ENCODE measurements at places on chromosomes 5 and 9.

- no peak for DNase-seq
Measured at GRCh38 chr5:82884821-82885471, 192.2 kb downstream of the TMEM167A start.

DNA sequence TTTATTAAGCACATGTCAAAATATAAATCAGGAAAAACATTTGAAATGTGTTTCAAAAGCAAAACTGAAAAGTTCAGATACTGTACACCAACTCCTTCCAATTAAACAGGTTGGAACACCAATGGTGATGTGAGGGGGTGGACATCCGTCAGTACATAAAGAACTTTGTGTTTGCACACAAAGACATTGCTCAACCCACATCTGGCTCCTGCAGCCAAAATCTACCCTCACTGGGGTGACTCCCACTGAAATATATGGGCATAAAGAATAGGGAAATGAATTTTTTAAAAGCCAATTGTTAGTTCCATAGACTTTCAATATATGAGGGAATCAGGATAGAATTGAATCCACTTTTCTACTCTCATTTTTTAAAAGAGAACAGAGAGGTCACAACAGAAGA, 63.9 kb downstream of the MEGF9 start:
- DNase-seq: no peak

DNA sequence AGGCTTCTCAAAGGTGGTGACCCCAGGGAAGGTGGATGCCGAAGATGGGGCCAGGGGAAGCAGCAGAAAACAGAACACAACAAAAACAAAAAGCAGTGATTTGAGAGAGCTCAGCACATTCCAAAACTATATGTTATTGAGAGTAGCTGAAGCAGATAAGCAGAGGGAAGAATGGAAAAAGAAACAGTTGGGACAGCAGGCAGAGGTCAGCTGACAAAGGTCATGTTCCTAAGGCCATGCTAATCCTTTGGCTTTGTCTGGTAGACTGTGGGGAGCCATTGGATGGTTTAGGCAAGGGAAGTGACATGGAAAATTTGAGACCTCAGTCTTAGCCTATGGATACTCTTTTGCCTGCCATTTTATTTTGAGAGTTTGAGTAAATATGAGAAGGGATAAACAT, 14.5 kb downstream of the DMGDH start:
- DNase-seq: no peak

DNA sequence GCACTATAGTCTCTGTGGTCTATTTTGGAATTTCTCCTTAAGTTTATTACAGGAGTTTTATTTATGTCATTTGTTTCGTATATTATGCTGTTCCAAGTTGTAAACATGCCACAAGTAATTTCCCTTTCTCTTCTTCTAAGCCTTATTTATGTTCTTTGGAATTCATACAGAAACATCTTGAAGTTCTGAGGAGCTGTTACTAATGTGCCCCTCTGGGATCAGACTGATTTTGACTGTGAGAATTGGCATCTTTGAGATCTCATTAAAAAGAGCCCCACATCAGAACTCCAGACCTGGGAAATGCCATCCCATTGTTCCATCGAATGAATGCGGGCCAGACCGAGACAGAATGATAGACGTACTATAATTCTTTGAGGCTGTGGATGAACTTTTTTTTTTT, 138.8 kb upstream of the CD180 start:
- no peak for DNase-seq

DNA sequence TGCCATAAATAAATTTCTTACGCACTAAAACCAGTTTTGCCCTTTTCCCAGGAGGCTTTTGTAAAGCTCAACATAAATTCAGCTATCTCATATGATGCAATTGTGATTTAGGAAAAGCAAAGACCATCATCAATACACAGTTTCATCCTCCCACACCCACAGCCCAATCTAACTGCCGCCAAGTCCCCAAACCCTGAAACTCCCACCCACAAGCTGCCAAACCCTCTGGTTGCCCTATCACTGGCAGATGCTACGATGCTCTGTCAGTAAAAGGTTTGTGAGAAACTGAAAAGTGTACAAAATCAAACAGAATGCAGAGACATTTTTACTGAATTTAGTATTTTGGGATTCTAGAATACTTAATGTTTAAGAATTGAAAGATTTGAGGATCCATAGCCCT, 42.8 kb upstream of the NR4A3 start:
- no peak for DNase-seq

DNA sequence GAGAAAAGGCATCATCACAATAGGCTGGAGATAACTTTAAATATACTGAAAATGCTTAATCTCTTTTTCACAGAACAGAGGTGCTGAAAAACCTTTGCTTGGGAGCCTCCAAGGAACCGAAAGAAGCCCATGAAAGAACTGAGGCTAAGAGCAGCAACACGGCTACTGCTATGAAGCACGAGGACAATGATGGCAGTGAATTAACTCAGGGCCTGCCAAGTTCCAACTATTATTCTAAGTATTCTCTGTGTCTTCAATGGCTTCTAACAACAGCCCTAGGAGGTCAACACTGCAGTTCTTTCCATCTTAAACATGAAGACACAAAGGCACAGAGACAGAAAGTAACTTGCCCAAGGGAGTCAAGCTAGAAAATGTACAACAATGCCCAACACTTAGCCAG, 293.0 kb upstream of the DAP start:
- no peak for DNase-seq

DNA sequence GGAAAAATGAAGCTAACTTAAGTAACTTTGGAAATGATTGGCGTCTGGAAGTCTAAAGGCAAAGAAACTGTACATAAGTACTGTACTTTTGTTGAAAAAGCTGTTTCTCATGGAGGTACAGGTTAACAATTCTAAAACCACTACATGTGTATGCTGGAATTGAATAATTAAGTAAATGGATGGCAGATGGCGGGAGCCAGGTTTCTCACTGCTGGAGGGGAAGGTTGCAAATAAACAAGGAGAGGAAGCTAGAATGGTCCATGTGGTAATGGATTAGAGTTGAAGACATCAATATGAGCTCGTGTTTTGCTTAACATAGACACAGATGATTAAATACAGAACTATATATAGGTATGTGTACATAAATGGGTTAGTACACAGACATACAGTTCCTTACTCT, 43.2 kb upstream of the ASTN2 start:
- no peak for DNase-seq

DNA sequence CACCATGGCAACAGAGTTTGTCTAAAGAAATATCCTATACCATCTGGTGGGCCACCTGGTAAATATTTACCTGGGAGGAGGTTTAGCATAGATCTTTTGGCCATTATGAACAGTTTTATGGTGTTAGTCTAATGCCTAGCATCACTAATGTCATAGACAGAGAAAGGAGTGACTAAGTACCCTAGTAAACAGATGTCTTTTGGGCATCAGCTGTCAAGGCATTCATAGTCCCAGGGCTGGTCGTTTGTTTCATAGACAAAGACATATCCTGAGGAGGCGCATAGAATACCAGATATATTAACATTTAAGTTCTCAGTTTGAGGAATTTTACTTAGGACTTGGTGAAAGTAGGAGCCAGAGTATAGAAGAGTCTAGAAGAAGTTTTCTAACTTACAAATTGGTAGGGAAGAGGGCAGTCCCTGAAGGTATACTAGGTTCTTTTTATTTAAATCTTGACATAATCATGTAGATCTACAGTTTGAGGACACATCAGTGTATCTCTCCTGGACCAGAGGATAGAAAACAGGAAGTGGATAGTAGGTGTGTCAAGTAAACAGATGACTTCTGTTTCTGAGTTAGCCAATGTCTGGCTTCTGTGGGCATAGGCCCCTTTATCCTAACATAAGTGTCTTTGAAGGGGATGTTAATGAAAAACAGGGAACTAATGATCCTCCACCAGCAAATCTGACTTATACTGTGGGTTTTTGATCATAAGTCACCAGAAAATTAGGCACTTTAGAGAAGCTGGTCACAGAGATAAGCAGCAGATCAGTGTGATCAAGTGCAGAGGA, 105.0 kb upstream of the PRSS3 start:
- DNase-seq: no peak

DNA sequence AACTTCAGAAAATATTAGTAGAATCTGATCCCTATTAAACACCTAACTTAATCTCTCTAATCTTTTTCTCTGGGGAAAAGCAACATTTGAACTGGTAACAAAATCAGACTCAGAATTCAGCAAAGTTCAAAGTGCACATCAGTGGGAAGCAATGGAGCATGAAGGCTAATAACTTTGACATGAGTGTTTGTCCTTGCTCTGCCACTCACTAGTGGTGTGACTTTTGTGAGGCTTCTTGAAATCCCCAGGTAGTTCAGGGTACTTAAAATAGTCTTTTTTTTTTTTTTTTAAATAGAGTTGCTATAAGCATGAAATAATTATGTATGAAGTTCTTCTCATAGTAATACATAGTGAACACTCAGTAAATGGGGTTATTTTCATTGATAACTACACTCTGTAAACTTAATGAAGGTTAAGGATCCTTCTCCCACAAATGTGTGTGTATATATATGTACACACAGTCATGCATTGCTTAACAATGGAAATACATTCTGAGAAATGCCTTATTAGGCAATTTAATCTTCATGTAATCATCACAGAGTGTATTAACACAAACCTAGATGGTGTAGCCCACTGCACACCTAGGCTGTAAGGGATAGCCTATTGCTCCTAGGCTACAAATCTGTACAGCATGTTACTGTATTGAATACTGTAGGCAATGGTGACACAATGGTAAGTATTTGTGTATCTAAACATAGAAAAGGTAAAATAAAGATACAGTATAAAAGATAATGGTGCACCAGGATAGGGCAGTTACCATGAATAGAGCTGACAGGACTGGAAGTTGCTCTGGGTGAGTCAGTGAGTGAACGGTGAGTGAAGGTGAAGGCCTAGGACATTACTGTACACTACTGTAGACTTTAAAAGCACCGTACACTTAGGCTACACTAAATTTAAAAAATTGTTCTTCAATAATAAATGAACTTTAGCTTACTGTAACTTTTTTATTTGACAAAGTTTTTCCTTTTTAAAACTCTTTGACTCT, 73.3 kb upstream of the HMHB1 start:
- DNase-seq: no peak

GRCh38 chr5:168314735-168315411, 23.4 kb downstream of the WWC1 start:
- DNase-seq: no peak

- no peak for DNase-seq
Measured at GRCh38 chr5:40828690-40829661, 6.0 kb downstream of the RPL37 start.

DNA sequence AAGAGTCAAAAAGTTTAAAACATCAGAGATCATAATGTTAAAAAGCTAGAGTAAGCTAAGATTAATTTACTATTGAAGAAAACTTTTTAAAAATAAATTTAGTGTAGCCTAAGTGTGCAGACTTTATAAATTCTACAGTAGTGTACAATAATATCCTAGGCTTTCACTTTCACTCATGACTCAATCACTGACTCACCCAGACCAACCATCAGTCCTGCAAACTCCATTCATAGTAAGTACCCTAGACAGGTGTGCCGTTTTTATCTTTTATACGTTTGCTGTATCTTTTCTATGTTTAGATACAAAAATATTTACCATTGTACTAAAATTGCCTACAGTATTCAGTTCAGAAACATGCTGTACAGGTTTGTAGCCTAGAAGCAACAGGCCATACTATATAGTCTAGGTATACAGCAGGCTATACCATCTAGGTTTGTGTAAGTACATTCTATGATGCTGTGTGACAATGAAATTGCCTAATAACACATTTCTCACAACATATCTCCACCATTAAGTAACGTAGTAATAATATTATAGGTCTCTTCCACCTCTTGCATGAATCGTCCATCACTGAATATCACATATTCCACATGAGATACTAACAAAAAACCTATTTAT, 59.2 kb downstream of the MEGF9 start:
- no peak for DNase-seq

- no peak for DNase-seq
Measured at GRCh38 chr9:101409079-101409477, 10.4 kb downstream of the ZNF189 start.

DNA sequence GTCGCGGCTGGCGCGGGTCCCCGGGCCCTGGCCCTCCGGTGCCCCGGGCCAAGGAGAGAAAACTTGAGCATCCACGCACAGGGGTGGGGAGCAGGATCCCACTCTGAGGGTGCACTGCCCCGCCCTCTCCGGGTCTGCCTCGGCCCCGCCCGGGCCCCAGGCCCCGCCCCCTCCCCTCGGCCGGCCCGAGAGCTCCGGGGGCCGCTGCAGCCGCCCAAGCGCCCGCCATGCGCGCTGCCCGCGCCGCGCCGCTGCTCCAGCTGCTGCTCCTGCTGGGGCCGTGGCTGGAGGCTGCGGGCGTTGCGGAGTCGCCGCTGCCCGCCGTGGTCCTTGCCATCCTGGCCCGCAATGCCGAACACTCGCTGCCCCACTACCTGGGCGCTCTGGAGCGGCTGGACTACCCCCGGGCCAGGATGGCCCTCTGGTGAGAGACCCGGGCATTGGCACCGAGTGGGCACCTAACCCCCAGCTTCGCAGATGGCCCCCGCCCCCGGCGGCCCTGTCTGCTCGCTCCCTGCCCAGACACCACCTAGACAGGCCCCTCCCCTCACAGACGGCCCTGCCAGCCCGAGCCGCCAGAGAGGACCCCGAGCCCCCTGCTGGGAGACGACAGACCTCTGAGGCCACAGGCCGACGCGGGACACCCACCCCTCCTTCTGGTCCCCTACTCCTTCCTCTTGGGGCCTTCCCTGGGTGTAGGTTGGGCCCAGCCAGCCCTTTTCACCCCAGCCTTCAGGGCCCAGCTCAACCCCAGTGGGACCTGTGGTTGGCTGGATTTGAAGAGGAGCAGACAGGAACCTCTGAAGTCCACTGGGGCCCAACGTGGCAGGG, at the start of gene CERCAM:
CERCAM (plus strand) TSS at position 207 of the 831 bp plus-strand sequence; CDS start at position 228, 21 bp downstream.
- DNase-seq: peak; percentile 76

GRCh38 chr9:88221105-88221504, 82.8 kb upstream of the SPATA31C2 start:
- no peak for DNase-seq

DNA sequence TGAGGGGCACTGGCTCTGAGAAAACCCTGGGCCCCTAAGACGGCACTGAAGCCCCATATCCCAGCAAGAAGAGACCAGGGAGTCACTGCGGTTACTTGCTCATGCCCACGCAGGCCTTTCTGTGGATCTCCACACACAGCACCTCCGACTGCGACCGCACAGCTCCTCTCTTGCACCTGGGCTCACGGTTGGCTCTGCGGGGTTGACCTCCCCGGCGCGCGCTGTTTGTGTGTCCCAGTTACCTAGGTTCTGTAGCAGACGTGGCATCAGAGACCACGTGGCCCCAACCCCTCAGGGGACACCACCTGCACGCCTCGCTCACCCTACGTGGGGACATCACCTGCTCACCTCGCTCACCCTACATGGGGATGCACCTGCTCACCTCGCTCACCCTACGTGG, 12.7 kb downstream of the LPCAT1 start:
- peak; percentile 27 for DNase-seq

Data from Right ventricle myocardium superior (tissue), 1 donor.